ENCODE measurements at places on chromosomes 13 and 19. TPM values are rescaled to one million over a fixed set of nuclear protein-coding genes. Genes with fewer than 3 reads are reported as not detected.

Gene SHC2
- 7.6 TPM for total RNA-seq

Gene OVOL3
- total RNA-seq: not detected

Gene NHLRC3
- 7.2 TPM for total RNA-seq

Gene PRTN3
- not detected for total RNA-seq

Gene ZNF471
- total RNA-seq: 0.90 TPM

Gene LILRA2
- not detected for total RNA-seq

Gene IFI30
- 4.5 TPM for total RNA-seq

Gene THSD1
- total RNA-seq: 41.3 TPM

Gene SBK2
- not detected for total RNA-seq
